CD8-positive, alpha-beta T cell (primary cell): ENCODE measurements at places on chromosomes 2 and 18.

GRCh38 chr18:75752740-75753263 is 325.3 kb upstream of the SMIM21 start:
- no peak for DNase-seq

DNA sequence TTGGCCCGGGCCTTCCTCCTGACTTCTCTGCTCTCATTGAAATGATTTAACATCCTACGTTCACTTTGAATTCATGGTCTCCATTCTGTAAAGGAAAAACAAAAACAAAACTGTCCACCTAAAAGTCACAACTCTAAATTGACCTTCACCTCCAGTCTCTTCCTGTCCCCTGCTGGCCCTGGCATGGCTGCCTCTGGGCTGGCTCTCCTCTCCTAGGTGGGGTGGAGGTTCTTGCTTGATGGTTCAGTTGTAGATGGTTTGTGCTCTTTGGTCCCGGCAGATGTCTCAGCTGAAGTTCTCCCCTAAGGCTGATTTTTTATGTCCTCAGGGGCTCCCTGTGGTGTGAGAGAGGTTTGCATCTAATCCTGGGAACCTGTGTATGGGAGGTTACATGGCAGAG is 121.1 kb downstream of the ACKR3 start:
- no peak for DNase-seq

DNA sequence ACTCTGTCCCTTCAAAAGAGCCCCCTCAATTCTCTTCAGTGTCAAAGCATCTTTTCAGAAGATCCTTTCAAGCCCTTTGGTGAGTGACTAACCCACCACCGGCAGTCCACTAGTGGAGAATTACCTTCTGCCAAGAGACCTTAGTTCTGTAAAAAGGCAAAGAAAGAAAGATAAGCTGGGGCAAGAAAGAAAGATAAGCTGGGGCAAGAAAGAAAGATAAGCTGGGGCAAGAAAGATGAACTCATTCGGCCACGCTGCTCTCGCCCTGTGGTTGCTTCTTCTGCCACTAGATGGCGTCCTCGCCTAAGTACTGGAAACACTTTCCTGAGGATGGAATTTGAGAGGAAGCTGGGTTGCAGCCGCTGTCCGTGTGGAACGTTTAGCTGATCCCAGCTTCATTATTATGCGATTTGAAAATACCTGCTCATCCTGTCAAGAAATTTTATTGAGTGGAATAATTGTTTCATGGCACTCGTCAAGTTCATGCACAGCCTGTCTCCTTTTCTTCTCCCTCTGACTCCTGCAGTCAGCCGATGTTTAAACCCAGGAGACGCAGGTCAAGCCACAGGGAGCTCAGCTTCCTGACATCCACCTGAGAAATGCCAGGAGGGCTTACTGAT is 17.3 kb upstream of the ANXA4 start:
- peak; percentile 86 for DNase-seq

- no peak for DNase-seq
Measured at GRCh38 chr2:18927525-18928232, 338.3 kb upstream of the NT5C1B start.

- DNase-seq, result no peak
Measured at GRCh38 chr18:3132700-3133099, 87.1 kb downstream of the MYOM1 start.

DNA sequence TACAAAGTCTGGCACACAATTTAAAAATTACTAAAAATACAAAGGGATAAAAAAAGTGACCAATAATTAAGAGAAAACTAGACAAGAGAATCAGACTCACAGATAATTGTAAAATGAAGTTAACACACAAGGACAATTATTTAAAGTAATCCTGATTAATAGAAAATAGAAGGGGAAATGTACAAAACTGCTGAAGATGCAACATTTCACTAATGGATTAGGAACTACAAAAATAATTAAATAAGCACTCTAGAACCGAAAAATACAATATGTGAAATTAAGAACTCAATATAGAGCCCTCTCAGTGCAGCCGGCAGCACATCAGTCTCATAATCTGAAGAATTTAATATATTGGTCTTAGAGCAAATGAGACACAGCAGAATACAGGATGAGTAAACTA is 24.6 kb downstream of the HYCC2 start:
- no peak for DNase-seq

- DNase-seq, result no peak
Measured at GRCh38 chr2:236882930-236883329, 202.8 kb upstream of the COPS8 start.

DNA sequence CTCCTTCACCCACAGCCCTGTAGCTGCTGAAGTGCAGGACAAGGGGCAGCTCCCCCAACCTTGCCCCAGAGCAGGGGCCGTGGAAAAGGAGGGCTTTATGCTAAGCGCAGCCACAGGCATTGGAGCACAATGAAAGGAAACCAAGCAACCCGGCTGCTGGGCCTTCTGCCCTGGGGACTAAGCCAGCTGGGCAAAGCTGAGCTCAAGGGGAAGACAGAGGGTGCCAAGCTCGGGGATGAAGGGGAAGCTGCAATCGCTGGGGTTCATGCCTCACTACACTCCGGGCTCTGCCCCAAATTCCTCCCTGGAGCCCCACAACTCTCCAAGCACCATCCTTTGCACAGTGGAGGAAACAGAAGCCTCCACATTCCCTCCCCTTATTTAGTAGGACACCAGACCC is 12.4 kb downstream of the SFXN5 start:
- no peak for DNase-seq

DNA sequence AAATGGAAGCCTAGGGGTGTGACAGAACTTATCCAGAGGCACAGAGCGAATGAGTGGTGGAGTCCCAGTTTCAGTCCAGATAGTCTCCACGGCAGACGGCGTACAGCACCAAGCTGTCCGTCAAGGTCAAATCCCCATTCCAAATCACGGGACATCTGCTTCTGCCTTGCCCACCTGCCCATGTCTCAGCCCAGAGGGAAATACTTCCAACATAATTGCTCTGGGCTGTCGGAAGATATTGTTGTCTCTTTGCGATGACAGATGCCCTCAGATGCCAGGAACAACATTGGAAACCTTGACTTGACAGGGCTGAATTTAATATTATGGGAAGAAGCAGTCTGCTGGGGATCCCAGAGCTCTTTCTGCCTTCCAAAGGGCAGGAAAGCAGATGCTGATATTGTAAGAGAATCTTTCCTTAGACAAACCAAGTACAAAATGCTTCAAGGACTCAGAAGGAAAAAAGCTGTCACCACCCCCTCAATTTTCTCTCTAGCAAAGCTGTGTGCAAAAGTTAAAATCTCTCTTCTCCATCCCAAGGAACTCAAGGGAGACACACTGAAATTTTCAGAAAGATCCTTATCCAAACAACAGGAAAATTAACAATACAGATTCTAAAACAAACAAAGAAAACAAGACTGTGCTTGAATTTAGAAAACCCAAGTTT is 364.0 kb downstream of the LRATD1 start:
- no peak for DNase-seq

- DNase-seq, result no peak
Measured at GRCh38 chr2:151767536-151767935, 33.3 kb upstream of the NEB start.

- no peak for DNase-seq
Measured at GRCh38 chr2:240128608-240129145, 7.4 kb downstream of the COPS9 start.

- DNase-seq, result no peak
Measured at GRCh38 chr2:111236025-111236424, 115.3 kb downstream of the BCL2L11 start.

DNA sequence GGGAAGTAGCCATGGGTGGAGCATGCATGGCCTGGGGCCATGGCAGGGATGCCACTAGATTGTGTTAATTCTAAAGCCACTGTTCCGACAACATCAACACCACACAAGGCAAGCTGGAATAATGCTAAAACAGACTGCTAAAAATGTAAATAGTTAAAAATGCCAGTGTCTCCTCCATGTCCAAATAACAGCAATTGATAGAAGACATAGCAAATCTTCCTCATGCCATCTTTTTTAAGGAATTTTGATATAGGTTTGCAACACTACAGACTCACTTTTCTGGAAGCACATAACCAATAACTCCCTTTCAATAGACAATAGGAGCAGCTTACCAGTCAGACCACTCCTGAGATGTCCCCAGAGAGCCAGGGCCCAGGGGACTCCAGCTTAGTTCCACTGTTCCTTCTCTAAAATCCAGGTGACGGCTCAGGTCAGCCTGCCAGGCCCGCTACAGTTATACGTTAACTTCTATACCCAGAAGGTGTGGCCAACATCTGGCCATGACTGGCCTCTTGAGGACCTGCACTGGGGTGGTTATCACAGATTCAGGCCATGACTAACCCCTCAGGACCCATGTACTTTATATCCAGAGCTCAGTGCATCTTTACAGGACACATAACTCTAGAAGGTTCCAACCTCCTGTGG is 20.3 kb downstream of the TUBB6 start:
- DNase-seq, result no peak

GRCh38 chr2:167925758-167926157 is 321.6 kb downstream of the STK39 start:
- no peak for DNase-seq

- DNase-seq, result peak; percentile 39
Measured at GRCh38 chr2:234335661-234336228, 161.1 kb downstream of the ARL4C start.

- DNase-seq, result no peak
Measured at GRCh38 chr2:119419803-119420508, 11.7 kb upstream of the TMEM37 start.

DNA sequence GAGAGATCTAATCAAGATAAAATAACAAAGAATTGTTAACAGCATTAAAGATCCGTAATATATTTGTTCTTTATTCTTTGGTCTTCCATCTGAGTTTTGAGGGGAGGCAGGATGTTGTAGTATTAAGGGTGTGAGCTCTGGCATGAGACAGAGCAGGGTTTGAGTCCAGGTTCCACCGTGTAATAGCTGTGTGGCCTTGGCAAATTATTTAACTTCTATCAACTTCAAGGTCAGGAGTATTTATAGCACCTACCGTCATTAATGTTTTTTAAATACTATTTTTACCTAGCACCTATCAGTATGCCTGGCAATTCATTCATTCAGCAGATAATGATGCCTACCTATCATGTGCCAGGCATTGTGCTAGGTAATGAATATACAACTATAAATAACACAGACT is 180.1 kb upstream of the NABP1 start:
- DNase-seq, result no peak

DNA sequence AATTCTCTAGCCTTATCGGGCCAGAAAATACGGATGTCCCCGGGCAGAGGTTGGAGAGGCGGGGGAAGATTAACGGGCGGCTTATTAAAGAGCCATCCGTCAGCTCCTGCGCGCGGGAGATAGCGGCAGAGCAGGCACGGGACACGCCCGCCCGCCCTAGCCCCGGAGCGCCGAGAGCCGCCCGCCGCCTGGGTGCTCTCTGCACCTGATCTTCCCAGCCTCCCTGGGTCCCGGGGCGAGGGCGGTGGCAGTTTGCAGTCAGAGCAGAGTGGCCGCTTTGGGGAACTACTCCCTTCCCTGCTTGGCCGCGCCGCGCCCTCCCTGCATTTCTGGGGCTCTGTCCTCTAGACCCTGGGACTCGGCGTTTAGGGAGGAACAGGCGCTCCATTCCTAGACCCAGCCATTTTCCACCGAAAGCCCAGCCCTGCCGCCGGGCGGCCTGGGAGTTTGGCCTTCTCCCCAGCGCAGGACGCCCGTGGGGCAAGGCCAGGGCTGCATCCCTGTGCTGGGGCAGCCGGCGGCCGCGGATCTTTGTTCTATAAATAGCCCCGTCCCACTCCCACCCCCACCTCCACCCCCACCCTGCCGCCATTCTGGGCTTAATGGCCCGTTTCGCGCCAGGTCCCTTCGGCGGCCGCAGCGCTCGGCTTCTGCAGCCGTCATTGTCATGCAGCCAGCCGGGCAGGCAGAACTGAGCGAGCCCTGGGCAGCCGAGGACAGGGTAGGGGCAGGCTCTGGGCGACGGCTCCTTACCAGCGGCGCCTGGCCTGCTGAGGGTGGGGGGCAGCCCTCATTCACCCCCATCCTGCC is 6.6 kb downstream of the GAD1 start:
- DNase-seq, result no peak

GRCh38 chr2:225468131-225468530 is 68.6 kb downstream of the NYAP2 start:
- DNase-seq, result no peak

GRCh38 chr2:207710814-207711740 is at the start of gene CCNYL1:
CCNYL1 (plus strand) TSS chr2:207711640; CDS start chr2:207711897, 257 bp downstream.
- DNase-seq, result peak; percentile 97

DNA sequence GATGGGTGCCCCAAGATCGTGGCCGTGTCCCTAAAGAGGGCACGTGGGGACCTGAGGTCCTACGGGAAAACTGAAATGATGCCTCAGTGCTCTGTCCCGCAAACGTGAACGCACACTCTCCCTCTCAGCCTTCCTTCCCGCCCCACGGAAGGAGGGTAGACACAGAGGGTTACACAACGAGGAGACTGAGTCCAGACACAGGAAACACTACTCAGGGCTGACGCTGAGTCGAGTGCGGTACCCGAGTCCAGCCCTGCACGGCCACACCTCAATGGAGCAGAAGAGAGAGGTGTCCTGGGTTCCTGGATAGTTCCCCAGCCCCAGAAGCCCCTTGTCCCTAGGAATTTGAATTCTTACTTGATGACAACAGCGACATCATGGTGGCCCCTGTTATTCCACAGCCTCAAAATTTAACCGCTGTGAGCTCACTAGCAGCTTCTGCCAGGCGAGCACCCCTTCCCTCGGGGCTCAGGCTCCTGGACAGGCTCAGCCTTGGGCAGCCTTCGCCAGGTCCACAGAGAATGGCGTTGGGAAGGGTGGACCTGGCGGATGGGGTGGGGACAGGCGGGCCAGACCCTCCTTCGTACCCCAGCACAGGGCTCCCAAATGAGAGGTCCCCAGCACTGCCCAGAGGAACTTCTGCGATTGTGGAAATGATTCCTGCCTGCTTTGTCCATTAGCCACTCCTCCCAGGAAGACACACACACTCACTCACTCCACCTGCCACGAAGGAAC is 980 bp upstream of the RNPEPL1 start:
- peak; percentile 66 for DNase-seq

- no peak for DNase-seq
Measured at GRCh38 chr2:28463893-28464292, 32.0 kb upstream of the PLB1 start.

GRCh38 chr2:33412920-33413319 is 63.5 kb upstream of the RASGRP3 start:
- DNase-seq, result no peak

GRCh38 chr2:223619486-223620129 is 17.4 kb upstream of the SCG2 start:
- no peak for DNase-seq

GRCh38 chr2:235478609-235479008 is 15.2 kb upstream of the AGAP1 start:
- no peak for DNase-seq

DNA sequence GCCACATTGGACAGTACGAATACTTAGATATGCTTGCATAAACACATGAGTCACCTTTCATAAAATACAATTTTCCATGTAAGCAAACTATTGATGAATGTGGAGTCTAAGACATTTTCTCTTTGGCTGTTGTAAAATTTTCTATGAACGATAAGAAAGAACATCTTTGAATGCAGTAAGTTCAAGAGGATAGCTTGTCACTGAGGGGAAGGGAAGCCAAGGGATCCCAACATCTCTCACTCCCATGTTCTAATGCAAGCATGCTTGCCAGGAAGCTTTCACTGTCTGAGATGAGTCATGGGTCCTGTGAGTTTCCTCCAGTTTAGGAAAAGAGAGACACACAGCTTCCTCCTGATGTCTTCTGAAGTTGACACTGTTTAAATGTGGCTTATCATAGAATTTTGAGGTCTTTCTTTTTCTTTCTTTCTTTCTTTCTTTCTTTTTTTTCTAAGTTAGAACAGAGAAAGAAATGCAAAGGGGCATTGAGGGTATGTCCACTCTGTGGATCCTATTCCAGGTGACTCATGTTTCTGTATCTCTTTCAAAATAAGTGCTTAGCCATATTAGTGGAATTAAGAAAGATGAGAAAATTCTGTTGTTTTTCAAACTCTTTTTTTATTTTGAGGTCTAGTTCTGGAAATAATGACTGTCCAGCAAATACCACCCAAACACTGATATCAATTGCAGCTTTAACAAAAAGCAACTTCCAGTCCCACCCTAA is 146.6 kb downstream of the RDH14 start:
- no peak for DNase-seq
